ENCODE measurements at places on chromosomes 2 and 18.
A peak's percentile ranks its signal among the peaks of the same experiment; 100 is the strongest.

- DNase-seq: no peak
Measured at GRCh38 chr2:150267651-150268415, 219.6 kb downstream of the RND3 start.

GRCh38 chr18:59267503-59268126 lies 5.6 kb downstream of the RAX start:
- DNase-seq: no peak

GRCh38 chr2:218074031-218074430 lies 5.0 kb downstream of the RUFY4 start:
- peak; percentile 23 for DNase-seq

DNA sequence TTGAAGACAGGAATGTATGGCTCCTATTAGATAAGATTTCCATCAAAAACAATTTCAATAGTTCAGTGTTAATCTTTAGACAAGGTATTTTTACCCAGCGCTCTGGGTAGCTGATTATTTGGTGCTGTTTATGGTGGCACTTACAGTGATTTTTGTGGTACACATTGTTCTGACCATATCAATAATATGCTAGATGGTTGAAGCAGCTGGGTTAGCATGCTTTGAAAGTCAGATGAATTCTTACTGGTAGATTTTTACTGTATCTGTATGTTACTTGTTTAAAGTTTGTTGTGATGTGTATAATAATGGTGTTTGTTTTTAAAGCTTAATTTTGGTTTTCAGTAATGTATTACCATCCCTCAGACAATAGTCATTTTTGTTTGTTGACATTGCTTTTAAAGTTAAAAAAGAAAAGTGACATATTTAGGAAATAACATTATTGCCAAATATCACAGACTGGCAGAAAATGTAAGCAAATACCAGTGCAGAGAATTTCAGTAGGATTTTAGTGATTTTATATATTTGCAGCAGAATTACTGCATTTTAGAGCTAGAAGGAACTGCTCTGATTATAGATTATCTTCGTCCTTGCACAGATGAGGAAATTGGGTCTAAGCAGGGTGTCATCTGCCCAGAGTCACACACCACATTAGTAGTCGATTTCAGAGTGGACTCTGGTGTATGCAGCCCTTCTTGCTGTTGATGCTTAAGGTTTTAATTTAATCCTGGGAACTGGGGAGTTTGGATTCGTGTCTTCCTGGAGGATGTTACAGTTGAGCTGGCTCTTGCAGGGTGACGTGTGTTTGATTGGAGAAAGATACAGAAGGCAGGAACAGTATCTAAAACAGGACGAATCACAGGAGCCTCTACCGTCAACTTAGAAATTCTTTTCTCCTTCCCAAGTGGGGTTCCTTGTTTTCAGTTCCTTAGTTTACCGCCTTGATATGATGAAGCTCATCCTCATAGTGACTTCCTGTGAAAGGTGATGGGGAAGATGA lies 6.6 kb downstream of the SOCS6 start:
- DNase-seq: no peak

DNA sequence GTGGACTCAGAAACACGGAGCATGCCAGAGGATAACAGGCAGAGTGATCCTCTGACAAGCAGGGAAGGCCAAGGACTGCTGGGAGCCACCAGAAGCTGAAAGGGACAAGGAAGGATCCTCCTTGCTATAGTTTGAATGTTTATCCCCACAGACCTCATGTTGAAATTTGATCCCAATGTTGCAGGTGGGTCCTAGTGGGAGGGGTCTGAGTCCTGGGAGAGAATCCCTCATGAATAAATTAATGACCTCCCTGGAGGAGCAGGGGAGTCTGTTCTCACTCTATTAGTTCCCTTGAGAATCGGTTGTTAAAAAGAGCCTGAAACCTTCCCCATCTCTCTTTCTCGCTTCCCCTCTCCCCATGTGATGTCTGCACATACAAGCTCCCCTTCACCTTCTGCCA lies 124.4 kb downstream of the FBXO15 start:
- no peak for DNase-seq

GRCh38 chr2:95281071-95281470 lies 6.8 kb downstream of the PROM2 start:
- DNase-seq: no peak

DNA sequence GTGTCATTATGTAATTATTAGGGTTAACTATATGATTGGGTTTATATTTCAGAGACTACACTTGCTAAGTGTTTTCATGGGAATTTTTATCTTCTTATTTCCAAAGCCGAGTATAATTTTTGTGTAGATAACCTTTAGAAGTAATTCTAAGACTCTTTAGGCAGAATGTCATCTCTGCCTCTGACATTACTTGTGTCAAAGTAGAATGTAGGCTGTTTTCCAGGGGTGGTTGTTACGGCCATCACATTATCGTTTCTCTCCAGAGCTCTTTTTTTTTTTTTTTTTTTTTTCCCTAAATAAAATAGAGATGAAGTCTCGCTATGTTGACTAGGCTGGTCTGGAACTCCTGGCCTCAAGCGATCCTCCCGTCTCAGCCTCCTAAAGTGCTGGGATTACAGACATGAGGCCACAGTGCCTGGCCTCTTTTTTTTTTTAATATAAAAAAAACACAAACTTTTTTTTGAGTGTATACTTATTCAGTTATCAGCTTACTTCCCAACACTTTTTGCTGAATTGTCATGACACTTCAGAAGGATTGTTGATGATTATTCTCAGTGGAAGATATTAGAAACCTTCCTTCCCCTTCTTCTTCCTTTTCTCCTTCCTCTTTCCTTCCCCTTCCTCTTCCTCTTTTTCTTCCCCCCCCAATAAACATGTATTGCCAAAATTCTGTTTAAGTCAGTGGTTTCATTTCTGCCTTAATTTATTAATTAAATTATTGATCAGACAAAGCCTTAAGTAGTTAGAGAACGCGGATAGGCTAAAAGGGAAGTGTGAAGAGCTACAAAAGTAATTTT lies 2.3 kb downstream of the PIKFYVE start:
- DNase-seq: peak; percentile 37

GRCh38 chr2:196431957-196432356 lies 207.6 kb upstream of the CCDC150 start:
- no peak for DNase-seq

DNA sequence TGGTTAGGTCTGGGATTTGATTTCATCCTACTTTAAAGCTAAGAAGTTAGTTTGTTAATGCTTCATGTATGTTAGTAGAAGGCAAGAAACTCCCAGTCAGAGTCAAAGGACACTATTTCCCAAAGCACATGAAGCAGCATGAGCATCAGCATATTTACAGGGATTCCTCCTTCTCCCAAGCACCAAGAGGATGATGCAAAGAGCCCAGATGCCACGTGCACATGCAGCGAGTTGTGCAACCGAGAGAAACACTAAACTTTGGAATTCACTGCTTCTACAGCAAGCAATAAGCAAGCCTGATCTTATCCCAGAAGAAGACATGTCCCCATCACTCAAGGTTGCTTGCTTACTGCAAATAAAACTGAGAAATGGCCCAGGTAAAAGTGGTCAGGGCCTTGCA lies 32.5 kb downstream of the CPO start:
- no peak for DNase-seq

DNA sequence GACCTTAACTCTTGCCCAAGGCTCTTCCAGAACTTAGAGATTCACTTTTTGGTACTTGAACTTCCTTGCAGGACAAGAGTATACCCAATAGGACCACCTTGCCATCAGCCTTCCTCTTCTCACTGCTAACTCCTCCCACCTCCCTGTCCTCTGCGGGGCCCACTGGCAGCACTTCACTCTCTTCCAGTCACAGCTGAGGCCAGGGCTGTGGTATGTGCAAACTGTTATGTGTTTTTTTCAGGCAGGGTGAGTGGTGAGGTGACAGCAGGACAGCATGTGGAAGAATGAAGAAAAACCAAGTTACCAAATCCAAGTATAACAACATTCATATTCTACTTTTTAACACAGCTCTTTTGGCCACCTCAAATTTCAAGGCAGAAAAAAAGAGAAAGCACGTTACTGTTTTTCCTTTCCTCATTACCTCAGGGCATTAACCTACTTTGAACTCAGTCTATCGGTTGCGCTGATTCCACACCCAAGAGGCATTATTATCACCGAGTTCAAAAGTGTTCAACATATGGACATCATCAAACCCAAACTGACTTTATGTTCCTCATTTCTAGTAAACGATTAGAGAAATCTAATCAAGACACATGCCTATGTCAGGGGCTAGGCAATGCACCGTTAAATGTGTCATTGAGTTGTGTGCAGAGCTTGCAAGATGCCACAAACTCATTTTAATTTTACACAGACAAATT lies 605.2 kb upstream of the SYT4 start:
- no peak for DNase-seq

DNA sequence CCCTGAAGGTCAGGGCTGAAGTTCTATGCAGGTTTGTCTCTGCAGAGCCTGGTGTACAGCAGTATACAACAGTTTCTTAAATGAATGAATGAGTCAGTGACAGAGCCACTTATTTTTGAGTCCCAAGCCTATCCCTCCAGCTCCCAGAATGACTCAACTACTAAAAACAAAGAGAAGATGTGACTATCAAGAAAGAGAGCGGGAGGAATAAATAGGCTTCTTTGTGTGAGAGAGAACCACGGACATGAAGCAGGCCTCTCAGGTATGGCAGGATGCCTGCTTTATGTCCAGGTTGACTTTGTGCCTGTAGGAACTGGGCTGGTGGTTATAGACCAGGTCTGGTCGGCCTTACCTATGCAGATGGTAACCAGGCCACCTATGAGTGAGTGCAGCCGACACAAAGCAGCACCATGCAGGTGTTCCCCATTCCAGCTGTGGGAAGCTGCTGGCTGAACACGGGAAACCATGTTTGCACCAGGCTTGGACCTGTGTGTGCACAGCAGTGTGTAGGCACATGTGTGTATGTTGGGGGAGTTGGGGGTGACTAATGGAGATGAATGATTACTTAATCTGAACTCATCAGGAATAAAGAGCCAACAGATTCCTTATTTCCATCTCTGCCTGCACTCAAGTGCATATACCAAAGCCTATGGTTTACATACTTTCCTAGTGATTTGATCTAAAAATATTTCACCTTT lies 171.0 kb downstream of the OSR1 start:
- no peak for DNase-seq

- no peak for DNase-seq
Measured at GRCh38 chr2:124025171-124025580, at the start of gene CNTNAP5. TSS of gene CNTNAP5 (plus strand) at chr2:124025287. CDS start at chr2:124025651, 364 bp downstream.

DNA sequence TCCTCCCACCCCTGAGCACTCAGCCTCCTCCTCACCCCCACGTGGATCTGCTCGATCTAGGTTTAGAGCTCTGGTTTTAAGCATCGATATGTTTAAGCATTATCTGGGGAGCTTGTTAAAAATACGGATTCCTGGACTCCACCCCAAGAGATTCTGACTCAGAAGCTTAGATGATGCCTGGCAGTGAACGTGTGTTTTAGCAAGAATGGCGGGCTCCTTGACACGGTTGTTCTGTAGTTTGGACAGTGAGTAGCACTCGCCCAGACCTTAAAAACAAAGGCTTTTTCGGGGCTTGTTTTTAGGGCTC lies 47.3 kb downstream of the LDLRAD4 start:
- DNase-seq: no peak

DNA sequence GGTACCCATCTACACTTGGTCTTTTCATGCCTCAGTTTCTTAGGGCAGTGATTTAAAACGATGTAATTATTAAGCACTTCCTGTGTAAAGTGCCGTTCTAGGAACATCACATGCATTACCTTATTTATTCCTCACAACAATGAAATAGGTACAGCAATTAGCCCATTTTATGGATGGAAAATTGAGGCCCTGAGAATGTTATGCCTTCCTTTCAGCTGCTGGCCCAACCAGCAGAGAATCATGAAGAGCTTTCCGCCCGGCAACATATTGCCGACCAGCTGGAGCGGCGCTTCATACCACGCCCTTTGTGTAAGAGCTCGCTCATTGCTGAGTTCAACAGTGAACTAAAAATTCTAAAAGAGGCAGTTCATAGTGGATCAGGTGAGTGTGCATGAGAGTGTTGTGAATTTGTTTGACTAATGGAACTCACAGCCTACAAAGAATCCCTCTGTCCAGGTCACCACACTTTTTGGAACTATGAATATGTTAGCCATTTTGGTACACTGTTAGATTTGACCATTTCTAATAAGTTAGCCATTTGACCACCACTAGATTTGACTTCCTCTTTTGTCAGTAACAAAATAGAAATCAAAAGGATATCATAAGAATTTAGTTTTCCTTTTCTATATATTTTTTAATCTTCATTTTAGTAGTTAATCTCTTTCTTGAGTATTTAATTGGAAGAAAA lies 25.6 kb upstream of the RPE start:
- peak; percentile 9 for DNase-seq

- DNase-seq: no peak
Measured at GRCh38 chr2:65026154-65026553, 30.1 kb upstream of the CEP68 start.

DNA sequence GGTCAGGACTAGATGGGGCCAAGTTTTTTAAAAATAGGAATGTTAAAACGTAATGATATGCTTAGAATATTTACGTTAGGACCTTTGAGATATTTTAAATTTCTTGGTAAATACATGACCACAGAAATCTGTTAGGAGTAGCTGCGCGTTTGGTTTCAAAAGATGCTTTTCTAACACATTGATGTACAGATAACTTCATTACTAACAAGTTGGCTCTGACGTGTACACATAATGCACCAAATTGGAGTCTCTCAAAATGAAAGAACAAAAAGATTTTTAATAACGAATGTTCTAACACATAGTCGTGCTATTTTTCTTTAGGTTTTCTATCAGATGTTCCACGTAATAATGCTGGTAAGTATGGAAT lies 608 bp downstream of the PHOSPHO2 start:
- DNase-seq: no peak

- DNase-seq: no peak
Measured at GRCh38 chr2:129911363-129912065, 68.0 kb upstream of the RAB6C start.

- peak; percentile 28 for DNase-seq
Measured at GRCh38 chr2:152743002-152743401, 24.6 kb downstream of the ARL6IP6 start.

DNA sequence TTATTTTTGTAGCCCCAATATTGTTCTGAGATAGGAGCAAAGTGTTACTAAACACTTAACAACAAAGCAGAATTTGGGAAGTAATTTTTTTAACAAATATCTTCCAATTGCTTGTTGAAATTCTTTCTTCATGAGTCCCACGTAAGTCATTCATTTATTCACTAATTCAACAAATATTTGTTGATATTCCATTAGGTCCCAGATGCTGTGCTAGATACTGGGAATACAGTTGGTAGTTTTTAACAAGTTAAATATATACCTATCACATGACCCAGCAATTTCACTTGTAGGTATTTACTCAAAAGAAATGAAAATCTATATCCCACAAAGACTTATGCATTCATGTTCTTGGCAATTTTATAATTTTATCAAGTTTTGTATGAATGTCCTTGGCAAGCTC lies 7.0 kb upstream of the BBS5 start:
- no peak for DNase-seq

- no peak for DNase-seq
Measured at GRCh38 chr18:9665314-9665713, 42.8 kb upstream of the RAB31 start.

DNA sequence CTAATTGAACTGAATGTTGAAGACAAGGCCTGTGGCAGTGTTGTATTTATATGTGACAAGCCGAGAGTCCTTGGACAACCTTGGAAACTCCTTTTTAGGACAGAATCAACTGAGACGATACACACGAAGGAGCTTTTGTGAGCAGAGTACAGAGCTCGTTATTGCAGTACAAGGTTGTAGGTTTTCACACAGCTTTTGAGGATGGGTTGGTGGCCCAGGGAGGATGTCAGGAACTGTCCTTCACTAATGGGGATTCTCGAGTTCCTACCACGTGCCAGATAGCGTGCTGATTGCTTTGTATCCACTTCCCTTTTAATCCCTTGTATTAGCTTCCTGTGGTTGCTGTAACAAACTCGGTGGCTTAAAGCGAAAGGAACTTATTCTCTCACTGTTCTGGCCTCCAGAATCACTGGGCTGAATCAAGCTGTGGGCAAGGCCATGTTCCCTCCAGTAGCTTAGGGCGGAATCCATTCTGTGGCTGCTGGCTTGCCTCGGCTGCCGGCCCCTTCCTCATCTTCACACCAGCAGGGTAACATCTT lies 20.2 kb downstream of the INPP4A start:
- peak; percentile 89 for DNase-seq
